Hepatocyte (in vitro differentiated cells): ENCODE measurements at places on chromosomes 4 and X.
A peak's percentile ranks its signal among the peaks of the same experiment; 100 is the strongest.

DNA sequence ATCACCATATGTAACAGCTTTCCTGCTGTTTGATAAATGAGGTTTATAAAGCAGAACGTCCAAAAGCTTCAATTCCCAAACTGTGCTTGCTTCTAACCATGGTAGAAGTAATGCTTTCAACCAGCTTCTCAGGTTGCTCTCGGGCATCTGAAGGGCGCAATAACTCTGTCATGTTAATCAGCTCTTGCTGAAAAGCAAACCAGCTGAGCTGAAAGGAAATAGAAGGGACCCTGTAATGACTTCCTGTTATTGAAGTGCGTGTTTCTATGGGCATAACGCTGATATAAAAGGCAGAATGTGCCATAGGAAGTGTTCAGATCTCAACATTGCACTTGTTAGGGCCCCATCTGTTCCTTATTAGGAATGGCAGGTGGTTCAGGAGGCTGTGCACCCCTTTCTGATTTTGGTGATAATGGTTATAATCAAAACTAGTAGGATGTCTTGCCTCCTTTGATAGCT lies 21.2 kb downstream of the HERC3 start:
- no peak for DNase-seq

DNA sequence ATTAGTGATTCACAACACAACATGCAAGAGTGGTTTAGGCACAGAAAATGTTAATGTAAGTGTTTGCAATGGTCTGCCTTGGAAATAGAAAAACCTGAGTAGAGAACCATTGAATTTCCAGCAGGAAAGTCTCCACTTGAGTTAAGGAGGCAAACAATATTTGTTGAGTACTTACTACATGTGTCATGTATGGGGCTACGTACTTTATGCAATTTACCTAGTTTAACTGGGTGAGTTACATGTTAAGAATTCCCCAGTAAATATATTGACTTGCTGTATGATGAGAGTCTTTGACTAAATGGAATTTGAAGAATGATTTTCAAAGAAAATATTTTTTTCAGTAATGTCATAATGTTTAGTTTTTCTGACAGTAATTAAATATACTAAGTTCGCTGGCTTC lies 7.8 kb upstream of the NPNT start:
- DNase-seq, result no peak

- no peak for DNase-seq
These were observed 360.5 kb upstream of the SLC7A11 start for GRCh38 chr4:138602664-138603063.

GRCh38 chrX:8635812-8636211 lies 96.1 kb downstream of the ANOS1 start:
- DNase-seq, result no peak

GRCh38 chr4:56671373-56671772 lies 9.7 kb downstream of the HOPX start:
- no peak for DNase-seq

GRCh38 chr4:27364509-27364908 lies 503.9 kb downstream of the STIM2 start:
- no peak for DNase-seq

DNA sequence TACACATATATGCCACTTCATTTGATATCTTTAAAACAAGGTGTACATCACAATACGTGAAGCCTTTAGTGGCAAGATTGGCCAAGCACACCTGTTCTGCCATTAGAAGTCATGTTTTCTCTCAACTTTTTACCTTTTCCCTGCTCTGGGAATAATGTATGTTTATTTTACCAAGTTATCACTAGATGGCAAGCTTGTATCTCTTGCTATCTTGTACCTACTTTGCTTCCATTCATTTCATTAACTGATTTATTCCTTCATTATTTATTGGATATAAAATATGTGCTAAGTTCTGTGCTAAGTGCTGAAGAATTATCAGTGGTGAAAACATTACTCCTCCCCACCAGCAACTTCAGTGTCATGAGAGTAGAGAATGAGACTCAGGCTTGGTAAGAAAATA lies 245.5 kb downstream of the ANK2 start:
- DNase-seq, result no peak

DNA sequence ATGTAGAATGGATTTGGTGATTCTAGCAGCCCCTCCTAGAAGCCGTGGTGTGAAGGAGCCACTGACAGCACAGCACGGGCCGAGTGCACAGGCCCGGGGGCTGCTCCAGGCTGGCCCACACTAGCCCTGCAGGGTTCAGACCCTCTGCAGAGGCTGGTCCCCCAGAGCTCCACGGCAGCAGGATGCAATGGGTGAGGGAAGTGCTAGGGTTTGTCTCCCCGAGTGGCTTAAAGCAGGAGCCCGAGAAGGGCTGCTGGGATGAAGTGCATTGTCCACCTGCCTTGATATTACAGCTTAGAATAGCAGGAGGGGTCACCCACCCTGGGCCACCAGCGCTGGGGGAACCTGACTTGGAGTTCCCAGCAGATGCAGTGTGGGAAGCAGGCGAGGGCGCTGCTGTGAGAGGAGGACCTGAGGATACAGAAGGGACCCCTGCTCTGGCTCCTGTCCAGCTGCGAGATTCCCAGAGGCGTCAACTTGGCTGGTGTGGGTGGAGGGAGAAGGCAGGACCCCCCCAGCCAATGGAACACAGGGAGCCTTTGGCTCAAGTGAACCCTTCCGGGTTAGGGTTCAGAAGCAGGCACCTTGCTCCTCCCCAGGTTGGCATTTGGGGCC lies 30.0 kb downstream of the WDR1 start:
- DNase-seq, result no peak

- DNase-seq, result peak; percentile 18
These were observed 82.1 kb upstream of the GPC4 start for GRCh38 chrX:133497356-133497755.

DNA sequence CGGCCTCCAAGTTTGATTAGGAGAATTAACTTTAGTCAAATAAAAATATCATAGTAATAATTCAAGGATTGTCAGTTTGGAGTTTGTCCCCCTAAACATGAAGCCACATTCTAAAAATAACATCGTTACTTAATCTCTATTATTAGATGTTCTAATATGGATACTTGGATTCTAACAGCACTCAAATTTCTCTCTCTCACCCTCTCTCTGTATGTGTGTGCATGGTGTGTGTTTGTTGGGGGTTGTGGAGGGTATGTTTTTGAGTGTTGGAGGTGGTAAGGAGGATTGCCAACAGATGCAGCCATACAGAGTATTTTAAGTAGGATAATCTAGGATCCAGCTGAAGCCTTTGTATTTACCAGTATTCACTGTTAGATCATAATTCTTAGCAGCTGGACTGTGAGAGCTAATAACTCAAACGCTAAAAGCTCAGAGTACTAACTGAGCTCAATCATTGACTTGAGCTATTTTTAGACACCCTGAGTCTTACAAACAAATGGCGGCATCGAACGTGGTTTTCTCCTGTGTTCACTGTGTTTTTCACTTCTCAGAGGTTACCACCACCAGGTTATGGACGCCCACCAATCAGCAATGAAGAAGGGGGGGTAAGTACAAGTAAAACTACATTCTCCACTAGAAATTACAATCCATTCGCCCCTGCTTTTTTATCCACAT lies 8.8 kb downstream of the ENAM start:
- DNase-seq, result peak; percentile 30

DNA sequence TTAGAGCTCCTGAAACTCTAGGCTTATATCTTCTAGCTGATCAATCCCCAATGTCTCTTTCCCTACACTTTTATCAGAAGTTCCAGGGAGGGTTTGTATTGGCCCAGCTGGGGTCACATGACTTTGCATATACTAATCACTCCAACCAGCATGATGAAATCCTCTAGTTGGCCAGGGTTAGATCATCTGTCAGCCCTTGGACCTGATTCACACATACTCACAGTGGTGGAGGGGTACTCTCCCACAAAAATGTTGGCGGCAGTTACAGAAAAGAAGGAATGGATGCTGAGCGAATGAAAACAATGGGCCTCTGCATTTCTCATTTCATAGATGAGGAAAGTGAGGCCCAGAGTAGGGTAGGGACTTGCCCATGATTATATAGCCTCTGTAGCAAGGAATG lies 151.1 kb downstream of the PJA1 start:
- DNase-seq, result no peak

GRCh38 chrX:28582511-28582910 lies 4.7 kb upstream of the IL1RAPL1 start:
- no peak for DNase-seq

- no peak for DNase-seq
These were observed 275.5 kb downstream of the RAB28 start for GRCh38 chr4:13208558-13209193.

- DNase-seq, result no peak
These were observed 51.4 kb upstream of the MND1 start for GRCh38 chr4:153292897-153293741.

DNA sequence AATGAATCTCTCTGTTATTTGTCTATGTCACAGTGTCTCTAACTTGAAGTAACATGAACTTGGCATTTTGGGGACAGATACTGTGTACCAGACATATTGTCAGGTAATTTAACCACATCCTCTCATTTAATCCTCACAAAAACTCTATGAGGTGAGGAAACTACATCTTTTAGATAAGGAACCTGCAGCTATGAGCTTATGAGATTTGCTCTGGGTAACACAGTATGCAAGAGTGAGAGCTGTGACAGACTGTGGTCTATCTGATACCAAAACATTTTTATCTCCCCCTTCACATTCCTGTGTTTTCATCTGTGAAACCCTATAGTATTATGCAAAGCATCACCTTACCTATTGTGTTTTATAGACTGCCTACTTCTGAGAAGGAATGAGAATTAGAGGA lies 58.4 kb upstream of the HS3ST1 start:
- no peak for DNase-seq

DNA sequence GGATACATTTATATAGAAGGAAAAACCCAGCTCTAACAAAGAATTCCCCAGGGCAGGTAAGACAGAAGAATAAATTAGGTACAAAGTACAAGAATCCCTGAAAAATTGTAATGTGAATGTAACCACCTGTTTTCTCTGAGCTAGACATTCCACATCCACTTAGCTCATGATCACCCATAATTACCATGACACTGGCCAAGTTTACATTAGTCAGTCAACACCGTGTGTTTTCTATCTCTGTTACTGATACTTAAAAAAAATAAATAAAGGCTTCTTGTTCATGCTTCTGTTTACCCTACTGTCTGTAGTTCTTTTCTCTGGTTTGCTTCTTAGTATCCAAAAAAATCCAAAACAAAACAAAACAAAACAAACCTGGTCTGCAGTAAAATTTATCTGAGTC lies 66.0 kb downstream of the CBLL2 start:
- DNase-seq, result no peak

- no peak for DNase-seq
These were observed 1787.4 kb upstream of the ADGRL3 start for GRCh38 chr4:59412739-59413138.

DNA sequence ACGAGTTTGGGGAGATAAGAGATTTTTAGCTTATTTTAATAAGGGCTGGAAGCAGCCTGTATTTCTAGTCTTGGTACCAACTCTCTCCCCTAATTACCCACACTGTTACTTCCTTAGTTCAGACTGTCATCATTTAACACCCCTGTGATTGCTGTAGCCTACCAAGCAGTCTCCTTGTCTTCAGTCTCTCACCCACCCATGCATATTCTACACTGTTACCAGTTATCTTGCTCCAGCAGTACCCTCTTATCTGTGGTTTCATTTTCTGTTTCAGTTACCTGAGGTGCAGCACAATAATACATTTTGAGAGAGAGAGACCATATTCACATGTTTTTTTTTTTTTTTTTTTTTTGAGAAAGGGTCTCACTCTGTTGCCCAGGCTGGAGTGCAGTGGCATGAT lies 80.2 kb downstream of the DIAPH2 start:
- DNase-seq, result no peak

GRCh38 chrX:115972717-115973116 lies 197.8 kb upstream of the AGTR2 start:
- peak; percentile 43 for DNase-seq

- no peak for DNase-seq
These were observed 121.1 kb upstream of the SORBS2 start for GRCh38 chr4:185933078-185933581.

DNA sequence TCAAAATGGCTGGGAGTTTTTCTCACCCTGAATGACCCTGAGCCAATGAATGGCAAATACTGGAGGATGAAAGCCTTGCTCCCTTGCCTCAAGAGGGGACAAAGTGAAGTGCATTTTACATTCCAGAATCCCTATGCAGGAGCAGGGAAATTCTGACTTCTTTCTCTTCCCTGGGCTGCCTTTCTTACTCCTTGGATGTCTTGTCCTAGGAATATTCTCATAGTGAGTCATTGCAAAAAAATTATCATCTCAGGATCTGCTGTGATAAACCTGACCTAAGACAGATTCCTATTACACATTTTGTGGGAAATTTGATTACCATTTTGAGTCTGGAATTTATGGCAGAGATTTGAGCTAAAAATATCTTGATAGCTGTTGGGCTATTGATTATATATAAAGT lies 199.9 kb downstream of the TMA16 start:
- no peak for DNase-seq

- DNase-seq, result no peak
These were observed 58.0 kb downstream of the SEPTIN11 start for GRCh38 chr4:77007358-77008230.

DNA sequence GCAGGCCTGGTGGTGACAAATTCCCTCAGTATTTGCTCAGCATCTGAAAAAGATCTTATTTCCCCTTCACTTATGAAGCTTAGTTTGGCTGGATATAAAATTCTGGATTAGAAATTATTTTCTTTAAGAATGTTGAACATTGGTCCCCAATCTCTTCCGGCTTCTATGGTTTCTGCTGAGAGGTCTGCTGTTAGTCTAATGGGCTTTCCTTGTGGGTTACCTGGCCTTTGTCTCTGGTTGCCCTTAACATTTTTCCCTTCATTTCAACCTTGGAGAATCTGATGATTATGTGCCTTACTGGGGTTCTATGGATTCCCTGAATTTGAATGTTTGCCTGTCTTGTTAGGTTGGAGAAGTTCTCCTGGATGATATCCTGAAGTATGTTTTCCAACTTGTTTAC lies 17.4 kb upstream of the TMPRSS11F start:
- DNase-seq, result no peak

DNA sequence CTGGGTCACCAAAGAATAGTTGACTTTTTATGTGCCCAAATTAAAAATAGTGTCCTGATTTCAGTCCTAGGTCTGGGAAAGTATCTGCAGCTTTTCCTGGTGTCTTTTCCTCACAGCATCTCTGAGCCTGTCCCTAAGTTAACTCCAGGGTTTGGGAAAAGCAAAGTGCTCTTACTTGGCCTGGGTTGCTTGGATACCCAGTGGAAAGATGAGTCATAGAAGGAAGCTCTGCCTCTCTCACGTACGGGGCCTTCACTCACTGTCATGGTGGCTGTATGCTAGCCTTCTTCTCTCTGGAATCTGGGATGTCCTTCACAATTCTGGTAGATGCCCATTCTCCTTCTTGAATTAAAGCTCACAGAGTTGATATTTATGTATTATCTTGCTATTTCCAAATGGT lies 607.3 kb downstream of the ANKRD50 start:
- no peak for DNase-seq

- DNase-seq, result peak; percentile 33
These were observed 2.5 kb downstream of the AKAP4 start for GRCh38 chrX:50198348-50198747.
